ENCODE measurements at places on chromosomes 3 and 15.

DNA sequence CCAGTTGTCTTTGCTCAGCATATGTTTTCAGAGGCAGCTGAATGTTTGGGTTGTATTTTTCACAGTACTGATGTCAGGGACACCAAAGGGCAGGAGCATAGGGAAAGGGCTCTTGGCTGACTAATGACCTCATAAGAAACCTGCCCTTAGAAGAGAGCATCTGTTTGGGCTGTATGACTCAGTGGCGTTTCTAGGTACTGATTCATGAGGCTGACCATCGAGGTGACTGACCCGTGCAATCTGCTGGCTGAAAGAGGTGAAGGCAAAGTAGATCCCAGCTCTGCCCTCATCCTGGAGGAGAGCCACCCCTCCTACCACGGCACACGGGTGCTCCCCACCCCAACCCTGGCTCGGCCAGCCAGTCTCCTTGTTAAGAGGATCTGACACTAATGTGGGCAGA, 8.3 kb downstream of the LMCD1 start:
- no peak for DNase-seq

- no peak for DNase-seq
Observed at GRCh38 chr15:88215066-88215648, 41.4 kb downstream of the NTRK3 start.

DNA sequence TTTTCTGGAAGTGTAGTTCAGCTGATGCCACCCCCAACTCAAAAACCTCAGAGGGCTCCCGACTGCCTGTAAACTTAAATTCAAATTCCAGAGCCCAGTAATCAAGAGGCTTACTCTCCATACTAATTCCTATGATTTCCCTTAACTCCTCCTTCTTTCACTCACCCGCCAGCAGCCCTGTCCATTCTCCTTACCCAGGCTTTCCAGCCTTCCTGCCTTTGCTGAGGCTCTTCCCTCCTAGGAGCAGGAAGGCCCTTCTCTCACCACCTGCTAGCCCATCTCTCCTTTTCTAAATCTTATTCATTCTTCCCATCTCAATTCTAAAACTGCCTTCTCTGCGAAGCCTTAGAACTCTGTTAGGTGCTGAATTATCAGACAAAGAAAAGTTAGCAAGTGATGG, 30.4 kb downstream of the RORA start:
- DNase-seq: no peak

DNA sequence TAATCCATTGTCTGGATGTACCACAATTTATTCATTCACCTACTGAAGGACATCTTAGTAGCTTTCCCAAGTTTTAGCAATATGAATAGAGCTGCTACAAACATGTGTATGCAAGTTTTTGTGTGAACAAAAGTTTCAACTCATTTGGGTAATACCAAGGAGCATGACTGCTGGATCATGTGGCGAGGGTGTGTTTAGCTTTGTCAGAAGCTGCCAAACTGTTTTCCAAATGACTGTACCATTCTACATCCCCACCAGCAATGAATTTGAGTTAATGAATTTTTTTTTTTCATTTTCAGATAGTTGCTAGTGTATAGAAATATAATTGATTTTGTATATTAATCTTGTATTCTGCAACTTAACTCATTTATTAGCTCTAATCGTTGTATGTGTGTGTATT, 20.0 kb upstream of the ELP6 start:
- no peak for DNase-seq

- DNase-seq: no peak
Observed at GRCh38 chr3:170506556-170506955, 79.3 kb downstream of the SLC7A14 start.

DNA sequence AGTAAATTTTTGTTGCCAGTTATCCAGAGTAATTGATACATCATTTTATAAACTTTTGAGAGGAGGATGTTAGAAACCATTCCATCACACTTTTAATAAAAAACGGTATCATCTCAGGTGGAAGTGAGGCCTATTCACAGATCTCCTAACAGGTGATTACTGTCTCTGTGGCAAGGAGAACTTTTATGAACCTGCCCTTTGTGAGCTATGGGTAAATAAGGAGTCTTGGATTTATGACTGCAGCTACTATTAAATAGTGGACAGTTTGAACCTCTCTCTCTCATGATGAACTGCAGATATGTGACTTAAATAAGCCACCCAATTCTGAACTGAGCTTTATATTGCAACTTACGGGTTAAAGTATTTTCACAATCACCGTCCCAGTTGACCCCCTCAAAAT, 45.7 kb downstream of the ZFAND6 start:
- DNase-seq: no peak

GRCh38 chr3:172106989-172107388, 67.6 kb downstream of the FNDC3B start:
- DNase-seq: no peak

DNA sequence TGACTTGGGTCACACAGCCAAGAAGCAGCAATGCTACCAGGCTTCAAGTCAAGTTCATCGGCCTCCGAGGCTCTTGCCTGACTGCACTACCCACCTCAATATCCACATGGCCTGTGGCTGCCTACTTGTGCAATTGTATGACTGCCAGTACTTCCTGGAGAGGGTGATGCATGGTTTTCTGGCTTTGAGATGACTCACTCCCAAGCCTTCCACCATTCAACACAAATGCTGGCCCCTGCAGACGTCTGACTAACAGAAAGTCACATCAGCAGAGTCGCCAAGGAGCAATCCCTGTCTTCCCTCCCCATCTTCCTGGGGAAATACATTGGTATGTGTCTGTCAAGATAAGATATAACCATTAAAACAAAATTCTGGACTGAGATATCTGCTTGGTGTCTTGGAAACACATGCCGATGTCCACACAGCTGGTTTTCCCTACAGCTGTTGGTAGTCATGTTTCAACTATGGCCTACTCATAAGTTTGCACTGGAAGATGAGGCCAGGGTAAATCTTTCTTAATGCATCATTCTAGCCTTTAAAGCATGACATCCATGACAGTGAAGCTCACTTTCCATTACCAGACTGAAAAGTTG, 79.6 kb upstream of the SPATA12 start:
- DNase-seq: no peak

GRCh38 chr15:77625376-77625775, 7.3 kb downstream of the LINGO1 start:
- DNase-seq: no peak

DNA sequence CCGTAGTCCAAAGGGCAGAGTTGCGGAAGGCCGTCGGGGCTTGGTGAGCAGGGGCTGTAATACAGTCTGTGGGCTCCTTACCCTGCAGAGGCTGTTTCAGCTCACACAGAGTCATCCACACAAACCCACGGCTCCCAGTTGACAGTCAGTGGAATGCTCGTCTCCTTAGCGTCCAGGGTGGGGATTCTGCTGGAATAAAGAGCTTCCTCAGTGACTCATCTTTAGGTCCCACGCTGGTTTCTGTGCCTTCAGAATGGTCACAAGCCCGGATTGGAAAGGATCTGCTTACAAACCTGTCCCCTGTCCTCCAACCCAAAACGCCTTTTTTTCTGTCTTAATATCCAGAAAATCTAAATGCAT, 201.3 kb upstream of the TPM1 start:
- DNase-seq: no peak

- no peak for DNase-seq
Observed at GRCh38 chr3:12630292-12630691, 33.6 kb downstream of the RAF1 start.

GRCh38 chr15:92466834-92467233, 73.2 kb downstream of the ST8SIA2 start:
- DNase-seq: no peak

- no peak for DNase-seq
Observed at GRCh38 chr3:107752202-107752990, 229.6 kb downstream of the BBX start.

- no peak for DNase-seq
Observed at GRCh38 chr3:192039593-192039992, 578.6 kb downstream of the PYDC2 start.

DNA sequence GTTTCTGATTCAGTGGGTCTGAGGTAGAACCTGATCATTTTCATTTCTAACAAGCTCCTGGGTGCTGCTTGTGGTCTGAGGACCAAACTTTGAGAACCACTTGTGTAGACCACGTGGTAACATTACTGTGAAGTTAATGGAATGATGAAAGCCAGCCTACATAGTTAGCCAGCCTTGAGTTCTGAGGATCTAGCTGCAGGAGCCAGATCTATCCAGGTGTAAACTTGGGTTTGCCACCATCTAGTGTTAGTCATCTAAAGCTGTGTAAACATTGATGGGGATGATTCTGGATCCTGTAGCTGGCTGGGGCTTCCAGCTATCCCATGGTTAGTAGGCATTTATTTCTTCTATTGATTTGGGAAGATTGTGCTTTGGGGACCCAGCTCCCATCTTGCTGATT, 170.0 kb downstream of the TMEM108 start:
- DNase-seq: no peak

- no peak for DNase-seq
Observed at GRCh38 chr15:61364871-61365270, 135.8 kb upstream of the RORA start.

GRCh38 chr3:126535636-126536035, 11.7 kb downstream of the CHST13 start:
- DNase-seq: no peak

- DNase-seq: no peak
Observed at GRCh38 chr3:25686766-25687165, 22.1 kb upstream of the TOP2B start.

- DNase-seq: no peak
Observed at GRCh38 chr3:172568701-172569100, 45.5 kb upstream of the TNFSF10 start.

DNA sequence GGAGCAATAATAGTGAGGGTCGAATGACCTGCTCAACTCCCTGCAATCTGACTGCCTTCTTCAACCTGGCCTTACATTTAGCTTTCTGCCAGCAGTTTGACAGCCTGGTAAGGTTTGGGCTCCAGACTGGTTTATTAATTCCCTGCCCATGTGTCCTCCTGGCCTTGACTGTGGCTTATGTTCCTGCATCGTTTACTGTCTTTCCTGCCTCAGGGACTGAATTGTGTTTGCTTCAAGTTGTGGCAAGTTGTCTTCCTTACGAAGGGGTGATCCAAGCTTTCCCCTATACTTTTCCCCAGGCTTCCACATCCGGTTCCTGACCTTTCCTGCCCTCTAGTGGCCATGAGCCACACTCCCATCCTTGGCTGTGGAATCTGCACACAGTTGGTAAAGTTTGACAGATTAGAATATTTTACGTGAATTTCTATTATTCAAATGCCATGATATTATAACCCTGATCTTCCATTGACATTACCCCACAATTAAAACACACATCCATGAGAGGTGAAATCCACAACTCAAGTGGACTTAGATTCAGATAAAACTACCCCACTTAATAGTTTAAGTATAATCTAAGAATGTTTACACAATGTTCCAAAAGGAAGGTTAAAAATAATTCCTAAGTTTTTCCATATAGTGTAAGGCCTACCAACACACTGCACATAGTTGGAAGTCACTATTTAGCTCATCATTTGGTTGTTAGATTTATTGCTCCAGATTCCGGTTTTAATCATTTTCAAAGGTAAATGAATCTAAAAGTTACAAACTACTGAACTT, 95.7 kb downstream of the NEDD4 start:
- peak; percentile 10 for DNase-seq

DNA sequence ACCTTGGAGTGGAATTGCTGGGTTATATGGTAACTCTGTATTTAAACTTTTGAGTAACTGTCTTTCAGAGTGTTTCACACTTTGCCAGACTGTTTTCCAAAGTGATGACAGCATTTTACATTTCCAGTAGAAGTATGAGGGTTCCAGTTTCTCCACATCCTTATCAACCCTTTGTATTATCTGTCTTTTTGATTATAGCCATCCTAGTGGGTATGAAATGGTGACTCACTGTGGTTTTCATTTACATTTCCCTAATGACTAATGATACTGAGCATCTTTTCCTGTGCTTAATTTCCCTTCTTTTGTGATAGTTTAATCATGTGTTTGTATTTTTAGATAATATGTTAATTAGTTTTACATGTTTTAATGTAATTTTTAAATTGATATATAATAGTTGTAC, 138.1 kb upstream of the DAZL start:
- DNase-seq: no peak

DNA sequence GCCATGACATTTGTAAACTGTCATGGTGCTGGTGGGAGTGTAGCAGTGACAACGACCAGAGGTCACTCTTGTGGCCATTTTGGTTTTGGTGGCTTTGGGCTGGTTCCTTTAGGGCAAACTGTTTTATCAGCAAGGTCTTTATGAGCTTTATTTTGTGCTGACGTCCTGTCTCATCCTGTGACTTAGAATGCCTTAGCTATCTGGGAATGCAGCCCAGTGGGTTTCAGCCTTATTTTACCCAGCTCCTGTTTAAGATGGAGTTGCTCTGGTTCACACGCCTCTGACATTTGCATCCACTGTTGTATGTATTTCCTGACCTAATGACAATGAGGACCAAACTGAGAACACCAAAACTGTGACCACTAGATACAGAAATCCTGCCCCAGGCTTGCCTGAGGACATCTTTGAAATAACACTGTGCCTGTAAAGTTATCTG, 37.6 kb downstream of the RAB8B start:
- no peak for DNase-seq

DNA sequence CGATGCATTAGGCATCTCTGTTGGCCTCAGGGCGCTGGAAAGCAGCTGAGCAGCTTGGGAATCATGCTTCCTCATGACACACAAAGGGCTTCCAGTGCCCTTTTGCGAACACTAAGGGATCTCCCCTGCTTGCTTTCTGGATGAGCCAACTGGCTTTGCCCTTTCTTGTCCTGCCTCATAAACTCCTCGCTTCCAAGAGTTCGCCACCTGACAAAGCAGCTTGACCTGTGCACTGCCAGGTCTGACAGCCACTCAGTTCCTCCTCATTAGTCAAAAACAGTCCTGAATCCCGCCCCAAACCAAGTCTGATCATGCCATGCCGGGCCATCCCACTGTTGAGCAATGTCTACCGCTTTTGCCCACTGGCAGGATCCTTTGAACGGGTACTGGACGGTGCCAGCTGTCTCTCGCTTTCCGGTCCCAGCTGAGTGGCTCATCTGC, 265.4 kb upstream of the LYSMD4 start:
- DNase-seq: no peak

GRCh38 chr3:192902549-192902948, 15.1 kb downstream of the MB21D2 start:
- DNase-seq: no peak

DNA sequence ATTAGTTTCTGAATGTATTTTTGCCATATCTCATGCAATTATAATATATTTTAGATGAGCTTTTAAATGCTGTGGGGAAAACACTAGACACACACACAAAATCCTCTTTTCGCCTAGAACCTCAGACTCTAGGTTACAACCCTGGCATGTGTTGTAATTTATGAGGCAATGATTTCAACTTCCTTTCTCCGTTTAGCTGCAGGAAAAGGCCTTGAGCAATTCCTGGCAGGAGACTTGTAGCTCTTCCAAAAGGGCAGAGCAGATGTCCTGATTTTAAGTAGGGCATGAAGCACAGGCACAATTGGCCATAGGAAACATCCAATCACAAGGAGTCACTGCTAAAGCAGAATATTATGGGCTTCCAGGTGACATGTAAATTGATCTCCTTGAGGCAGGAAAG, 82.0 kb downstream of the GPR156 start:
- DNase-seq: no peak

- DNase-seq: no peak
Observed at GRCh38 chr3:119240101-119240590, 532 bp downstream of the B4GALT4 start.

- DNase-seq: no peak
Observed at GRCh38 chr3:11323813-11324212, 51.6 kb downstream of the ATG7 start.
